ENCODE measurements at places on chromosomes 7 and 10. TPM values are rescaled to one million over a fixed set of nuclear protein-coding genes. Genes with fewer than 3 reads are reported as not detected.
A peak's percentile ranks its signal among the peaks of the same experiment; 100 is the strongest.

Gene WNT8B
- not detected for total RNA-seq

GRCh38 chr10:90701428-90701827 is 156.4 kb downstream of the HTR7 start:
- DNase-seq: no peak

DNA sequence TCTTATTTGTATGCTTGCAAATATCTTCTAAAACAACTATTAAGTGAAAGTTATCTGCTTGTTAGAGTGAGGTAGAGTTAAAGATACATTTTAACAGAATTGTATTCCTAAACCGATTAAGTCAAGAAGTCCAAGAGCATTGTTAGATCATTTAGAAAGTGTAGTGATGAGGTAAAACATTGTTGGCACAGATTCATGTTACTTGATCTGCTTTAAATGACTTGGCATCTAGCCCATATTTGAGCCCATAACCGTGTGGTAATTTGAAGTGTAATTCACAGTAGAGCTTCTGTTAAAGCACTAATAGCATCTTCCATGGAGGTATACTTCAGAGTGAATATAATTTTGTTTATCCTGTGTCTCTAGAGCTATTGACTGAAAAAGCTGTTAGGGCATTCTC is 62.1 kb downstream of the PTEN start:
- DNase-seq: no peak

DNA sequence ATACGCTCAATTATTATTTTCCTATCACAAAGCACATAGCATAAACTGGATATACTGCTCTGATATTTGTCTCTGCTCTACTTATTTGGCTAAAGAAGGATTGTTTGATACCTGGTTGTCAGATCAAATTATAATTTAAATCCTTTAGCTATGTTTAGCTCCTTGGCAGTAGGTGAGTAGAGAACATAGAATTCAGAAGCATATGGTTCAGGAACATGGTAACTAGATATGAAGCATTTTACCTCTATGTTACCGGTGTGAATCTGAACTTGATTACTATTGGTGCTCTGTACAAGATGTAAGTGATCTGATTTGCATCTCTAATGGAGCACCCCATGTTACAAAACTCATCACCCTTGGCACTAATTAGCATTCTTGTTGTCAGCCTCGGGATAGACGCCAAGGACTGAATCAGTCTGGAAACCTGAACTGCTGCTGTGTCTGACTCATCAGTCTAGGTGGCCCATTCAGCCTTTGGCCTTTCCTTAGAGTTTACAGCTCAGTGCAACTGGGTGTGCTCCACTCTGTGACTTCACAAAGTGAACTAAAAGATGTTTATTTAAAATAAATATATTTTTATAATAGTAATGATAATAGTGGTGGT is 12.3 kb upstream of the MYPN start:
- no peak for DNase-seq

GRCh38 chr7:74355091-74355490 is 65.9 kb downstream of the CLIP2 start:
- peak; percentile 43 for DNase-seq
